ENCODE measurements at places on chromosomes 7 and 10.

- no peak overlapping the region for H3K4me3 ChIP-seq
- DNase-seq = no peak
- H3K27me3 ChIP-seq = no peaks in the 10 kb centered on the region
- peaks cover 46% of the 10 kb centered on the region for H3K36me3 ChIP-seq
Observed at GRCh38 chr7:1915956-1916600, 246.0 kb downstream of the ELFN1 start.

DNA sequence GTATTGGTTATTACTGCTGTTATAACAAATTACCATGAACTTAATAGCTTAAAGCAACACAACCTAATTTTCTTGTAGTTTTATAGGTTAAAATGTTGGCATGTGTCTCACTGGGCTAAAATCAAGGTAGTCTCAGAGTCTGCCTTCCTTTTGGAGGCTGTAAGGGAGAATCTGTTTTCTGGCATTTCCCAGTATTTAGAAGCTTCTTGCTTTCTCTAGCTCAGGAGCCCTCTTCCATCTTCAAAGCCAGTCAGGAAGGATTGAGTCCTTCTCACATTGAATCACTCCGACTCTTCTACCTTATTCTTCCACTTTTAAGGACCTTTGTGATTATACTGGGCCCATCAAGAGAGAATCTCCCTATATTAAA is 156.2 kb downstream of the MBL2 start:
- H3K27me3 ChIP-seq = no peaks in the 10 kb centered on the region
- no peak overlapping the region for H3K4me3 ChIP-seq
- H3K4me1 ChIP-seq = no peaks in the 10 kb centered on the region
- no peak overlapping the region for H3K27ac ChIP-seq
- no peaks in the 10 kb centered on the region for H3K36me3 ChIP-seq
- DNase-seq = no peak

GRCh38 chr10:51400392-51401096 is 298.9 kb downstream of the CSTF2T start:
- no peaks in the 10 kb centered on the region for H3K4me1 ChIP-seq
- no peaks in the 10 kb centered on the region for H3K27me3 ChIP-seq
- no peak overlapping the region for H3K27ac ChIP-seq
- no peak overlapping the region for H3K4me3 ChIP-seq
- H3K36me3 ChIP-seq = no peaks in the 10 kb centered on the region

- H3K27me3 ChIP-seq = peaks cover 24% of the 10 kb centered on the region
- no peak overlapping the region for H3K27ac ChIP-seq
- H3K4me3 ChIP-seq = no peak overlapping the region
- DNase-seq = no peak
Observed at GRCh38 chr7:29809533-29810155, 3.3 kb downstream of the WIPF3 start.

GRCh38 chr7:7686811-7687508 is 31.4 kb downstream of the RPA3 start:
- peaks cover 9% of the 10 kb centered on the region for H3K4me1 ChIP-seq
- H3K27ac ChIP-seq = no peak overlapping the region
- no peak for DNase-seq
- H3K4me3 ChIP-seq = no peak overlapping the region
- no peaks in the 10 kb centered on the region for H3K27me3 ChIP-seq

GRCh38 chr10:85655411-85655810 is 711.2 kb downstream of the GRID1 start:
- no peak overlapping the region for H3K27ac ChIP-seq
- H3K36me3 ChIP-seq = no peaks in the 10 kb centered on the region
- H3K4me1 ChIP-seq = no peaks in the 10 kb centered on the region
- no peak for DNase-seq

DNA sequence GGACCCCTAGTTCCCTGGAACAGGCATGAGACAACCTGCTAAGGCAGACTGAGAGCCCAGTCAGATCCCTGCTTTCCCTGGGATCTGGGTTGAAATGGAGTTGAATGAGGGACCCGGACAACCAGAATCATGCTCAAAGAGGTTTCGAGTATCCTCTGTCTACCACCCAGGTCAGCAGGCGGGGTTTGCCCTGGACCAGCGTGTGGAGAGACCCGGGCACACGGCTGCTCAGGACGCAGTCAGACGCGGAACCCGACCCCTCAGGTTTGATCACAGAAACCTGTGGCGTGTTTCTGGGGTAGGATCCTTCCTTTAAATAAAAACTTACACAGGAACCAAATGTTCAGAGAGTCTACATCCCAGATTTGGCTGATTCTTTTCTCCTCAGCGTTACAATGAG is 330.6 kb downstream of the PTPRN2 start:
- H3K36me3 ChIP-seq = no peaks in the 10 kb centered on the region
- H3K27ac ChIP-seq = no peak overlapping the region
- no peak overlapping the region for H3K4me3 ChIP-seq
- H3K4me1 ChIP-seq = no peaks in the 10 kb centered on the region
- DNase-seq = no peak

DNA sequence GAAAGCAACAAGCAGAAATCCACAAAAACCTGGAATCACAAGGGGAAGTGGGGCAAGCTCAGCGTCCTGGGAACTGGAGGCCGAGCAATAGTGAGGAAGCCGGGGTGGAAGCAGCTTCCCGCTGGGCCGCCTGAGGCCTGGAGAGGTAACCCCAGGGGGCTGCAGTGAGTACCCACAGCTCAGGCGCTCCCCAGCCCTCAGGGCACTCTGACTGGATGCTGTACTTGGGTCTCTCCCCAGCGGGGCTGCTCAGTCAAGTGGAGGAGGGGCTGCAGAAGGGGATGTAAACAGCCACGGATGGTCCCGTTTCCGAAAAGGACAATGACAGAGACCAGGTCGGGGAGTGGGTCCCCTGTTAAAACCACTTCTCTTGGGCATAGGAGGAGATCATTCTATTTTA is 50.3 kb downstream of the SLIT1 start:
- no peak overlapping the region for H3K4me3 ChIP-seq

- no peaks in the 10 kb centered on the region for H3K36me3 ChIP-seq
- H3K4me1 ChIP-seq = no peaks in the 10 kb centered on the region
- no peak overlapping the region for H3K27ac ChIP-seq
- H3K4me3 ChIP-seq = no peak overlapping the region
- H3K27me3 ChIP-seq = peaks cover 7% of the 10 kb centered on the region
Observed at GRCh38 chr10:86330778-86331763, 35.5 kb downstream of the GRID1 start.

- no peak for DNase-seq
- H3K27me3 ChIP-seq = no peaks in the 10 kb centered on the region
- no peaks in the 10 kb centered on the region for H3K4me1 ChIP-seq
- no peaks in the 10 kb centered on the region for H3K36me3 ChIP-seq
- H3K4me3 ChIP-seq = no peak overlapping the region
Observed at GRCh38 chr10:106612381-106612780, 552.1 kb downstream of the SORCS1 start.

- no peak for DNase-seq
- peaks cover 77% of the 10 kb centered on the region for H3K36me3 ChIP-seq
- no peaks in the 10 kb centered on the region for H3K27me3 ChIP-seq
- no peaks in the 10 kb centered on the region for H3K4me1 ChIP-seq
- H3K4me3 ChIP-seq = no peak overlapping the region
Observed at GRCh38 chr10:70426823-70427222, 14.7 kb downstream of the NODAL start.

GRCh38 chr7:85011127-85011526 is 175.7 kb downstream of the SEMA3D start:
- H3K27ac ChIP-seq = no peak overlapping the region
- no peaks in the 10 kb centered on the region for H3K27me3 ChIP-seq
- H3K36me3 ChIP-seq = no peaks in the 10 kb centered on the region
- no peaks in the 10 kb centered on the region for H3K4me1 ChIP-seq
- no peak overlapping the region for H3K4me3 ChIP-seq
- no peak for DNase-seq

DNA sequence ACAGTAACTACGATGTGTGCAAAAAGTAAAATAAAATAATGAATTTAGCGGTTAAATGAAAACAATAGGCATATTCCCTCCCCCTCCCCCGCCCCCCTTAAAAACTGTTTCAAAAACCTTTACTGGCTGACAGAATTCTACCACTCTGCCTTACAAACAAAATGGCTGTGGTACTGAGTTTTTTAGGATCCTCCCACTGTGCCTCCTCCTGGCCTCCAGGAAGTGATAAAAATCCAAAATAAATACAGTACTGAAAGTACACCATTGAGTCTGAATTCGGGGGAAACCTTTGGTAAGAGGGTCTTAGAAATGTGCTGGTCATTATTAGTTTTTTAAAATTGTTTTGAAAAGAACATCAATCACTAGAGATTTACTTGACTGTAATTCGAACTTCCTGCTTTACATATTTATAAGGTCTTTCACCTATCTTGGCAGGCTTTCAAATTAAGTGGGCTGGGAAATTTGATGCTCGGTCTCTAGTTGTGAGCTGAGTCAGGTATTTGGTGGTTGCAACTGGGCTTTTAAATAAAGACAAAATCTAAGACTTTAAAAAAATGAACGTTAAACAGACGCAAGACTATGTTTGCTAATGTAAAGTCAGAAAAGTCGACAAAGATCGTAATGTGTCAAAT is 32.5 kb upstream of the EPC1 start:
- no peaks in the 10 kb centered on the region for H3K36me3 ChIP-seq
- peak overlapping the region; percentile 94 for H3K27ac ChIP-seq
- peak; percentile 59 for DNase-seq
- peaks cover 34% of the 10 kb centered on the region for H3K4me1 ChIP-seq
- H3K27me3 ChIP-seq = no peaks in the 10 kb centered on the region
- peak overlapping the region; percentile 86 for H3K4me3 ChIP-seq

DNA sequence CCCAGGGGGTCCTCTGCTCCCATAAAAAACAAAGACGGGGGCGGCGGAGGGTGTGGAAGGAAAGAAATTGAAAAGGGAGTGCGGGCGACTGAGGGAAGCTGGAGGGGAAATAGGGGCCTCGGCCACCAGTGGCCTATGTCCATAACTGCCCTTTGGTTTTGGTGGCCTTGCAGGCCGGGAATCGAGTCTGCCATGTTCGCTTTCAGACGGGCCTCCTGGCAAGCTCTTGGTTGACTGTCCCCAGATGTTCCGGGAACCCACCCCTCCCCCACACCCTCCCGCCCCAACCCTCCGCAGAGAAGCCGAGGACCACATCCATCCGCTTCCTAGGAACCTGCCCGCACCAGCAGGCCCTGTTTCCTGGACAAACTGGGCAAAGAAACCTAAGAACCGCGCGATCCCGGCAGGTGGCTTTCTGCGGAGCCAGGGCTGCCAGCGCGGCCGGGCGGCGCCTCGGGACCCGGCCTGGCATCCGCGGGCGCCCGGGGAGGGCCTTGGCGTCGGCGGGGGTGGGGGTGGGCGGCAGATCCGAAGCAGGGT is 20.0 kb upstream of the GATA3 start:
- no peaks in the 10 kb centered on the region for H3K36me3 ChIP-seq
- peaks cover 5% of the 10 kb centered on the region for H3K27me3 ChIP-seq
- H3K4me1 ChIP-seq = no peaks in the 10 kb centered on the region
- no peak for DNase-seq

DNA sequence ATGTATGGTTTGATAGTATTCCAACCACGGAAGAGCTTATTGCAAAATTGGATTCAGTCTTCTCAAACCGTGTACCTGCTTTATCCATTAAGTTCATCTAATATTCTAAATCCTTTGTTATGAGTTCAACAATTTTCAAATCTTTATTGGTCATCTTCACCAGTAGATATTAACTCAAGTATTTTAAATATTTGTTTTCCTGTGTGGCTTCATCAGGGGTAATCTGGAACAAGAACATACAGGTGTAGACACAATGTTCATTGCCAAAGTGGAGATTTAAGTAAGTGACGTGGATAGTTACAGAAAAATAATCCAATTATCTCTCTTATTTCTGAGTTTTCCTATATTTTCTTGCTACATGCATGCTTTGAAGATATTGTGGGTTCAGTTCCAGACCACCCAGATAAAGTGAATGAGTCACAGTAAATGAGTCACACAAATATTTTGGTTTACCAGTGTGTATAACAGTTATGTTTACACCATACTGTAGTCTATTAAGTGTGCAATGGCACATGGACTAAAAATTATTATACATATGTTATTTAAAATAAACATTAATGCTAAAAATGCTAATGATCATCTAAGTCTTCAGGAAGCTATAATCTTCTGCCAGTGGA is 429.0 kb upstream of the POT1 start:
- H3K4me3 ChIP-seq = no peak overlapping the region
- H3K27ac ChIP-seq = no peak overlapping the region
- H3K4me1 ChIP-seq = no peaks in the 10 kb centered on the region

- no peak for DNase-seq
- H3K4me3 ChIP-seq = no peak overlapping the region
- no peaks in the 10 kb centered on the region for H3K27me3 ChIP-seq
- no peak overlapping the region for H3K27ac ChIP-seq
- H3K36me3 ChIP-seq = peaks cover 74% of the 10 kb centered on the region
Observed at GRCh38 chr10:77794256-77795142, 132.1 kb downstream of the DLG5 start.

- H3K4me1 ChIP-seq = no peaks in the 10 kb centered on the region
- no peaks in the 10 kb centered on the region for H3K36me3 ChIP-seq
- no peak for DNase-seq
- no peaks in the 10 kb centered on the region for H3K27me3 ChIP-seq
- no peak overlapping the region for H3K4me3 ChIP-seq
Observed at GRCh38 chr10:33878238-33878786, 543.8 kb upstream of the NRP1 start.

- peaks cover 20% of the 10 kb centered on the region for H3K27me3 ChIP-seq
- no peak overlapping the region for H3K27ac ChIP-seq
- DNase-seq = no peak
- H3K4me1 ChIP-seq = no peaks in the 10 kb centered on the region
- H3K4me3 ChIP-seq = no peak overlapping the region
- no peaks in the 10 kb centered on the region for H3K36me3 ChIP-seq
Observed at GRCh38 chr10:87694011-87694794, 34.5 kb downstream of the PAPSS2 start.

DNA sequence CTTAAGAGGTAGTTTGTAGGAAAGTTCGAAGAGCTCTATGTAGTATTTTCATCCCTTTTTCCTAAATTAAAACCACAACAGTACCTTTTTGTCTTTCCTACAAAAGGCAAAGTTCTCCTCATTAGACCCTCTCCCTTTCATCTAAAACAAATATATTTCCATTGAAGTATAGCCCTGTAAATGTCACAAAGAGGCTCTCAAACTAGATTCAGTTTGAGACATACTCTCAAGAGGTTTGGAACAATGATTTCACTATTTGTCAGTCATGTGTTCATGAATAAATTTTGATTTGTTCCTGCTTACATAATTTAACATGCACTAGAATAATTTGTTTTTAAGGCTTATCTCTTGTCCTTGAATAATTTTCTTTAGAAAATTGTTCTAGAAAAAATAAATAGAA is 12.2 kb downstream of the TAS2R16 start:
- no peaks in the 10 kb centered on the region for H3K36me3 ChIP-seq
- no peaks in the 10 kb centered on the region for H3K4me1 ChIP-seq
- H3K27ac ChIP-seq = no peak overlapping the region
- no peak overlapping the region for H3K4me3 ChIP-seq

Measured in DND-41 (cell line).